ENCODE measurements at places on chromosomes 6 and 20. TPM values are rescaled to one million over a fixed set of nuclear protein-coding genes. Genes with fewer than 3 reads are reported as not detected.

CD2AP gene
- 20.4 TPM for total RNA-seq

COX4I2 gene
- total RNA-seq = not detected

RIPOR3 gene
- total RNA-seq = not detected

CST7 gene
- total RNA-seq = 1.0 TPM

SLC16A10 gene
- 5.2 TPM for total RNA-seq

DNA sequence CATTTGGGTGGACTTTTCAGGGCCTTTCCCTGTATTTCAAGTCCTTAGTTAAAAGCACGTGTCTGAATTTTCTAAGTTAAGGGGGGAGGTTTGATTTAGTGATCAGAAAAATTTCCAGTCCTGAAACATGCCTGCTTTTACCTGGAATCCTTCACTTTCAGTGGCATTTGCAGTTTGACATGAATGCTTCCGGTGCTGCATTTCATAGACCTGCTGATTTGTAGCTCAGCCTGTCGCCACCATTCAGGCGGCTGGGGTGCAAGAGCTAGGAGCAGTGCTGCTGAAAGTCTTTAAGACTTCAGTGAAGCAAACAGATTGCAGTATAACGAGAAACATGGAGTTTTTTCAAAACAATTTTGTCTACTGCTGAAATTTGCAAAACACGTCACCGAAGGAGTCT, 14.0 kb downstream of the RPS6KA2 start:
- no peak for DNase-seq

DNA sequence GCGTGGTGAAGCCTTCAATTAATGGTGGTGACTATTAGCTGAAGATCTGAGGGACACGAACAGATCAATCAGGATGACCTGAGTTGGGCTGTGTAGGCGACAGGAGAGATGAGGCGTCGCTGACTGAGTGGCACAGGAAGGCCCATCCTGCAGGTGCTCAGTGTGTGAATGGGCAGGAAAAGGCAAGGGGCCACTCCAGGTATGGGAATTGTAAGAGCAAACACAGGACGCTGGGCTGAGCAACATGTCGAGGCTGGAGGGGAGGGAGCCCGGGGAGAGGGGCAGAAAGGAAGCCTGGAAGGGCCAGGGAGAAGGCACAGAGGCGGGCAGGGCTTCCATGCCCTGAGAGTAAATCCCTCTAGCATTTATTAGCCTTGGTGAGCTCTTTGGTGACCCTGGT, 151.0 kb downstream of the VEGFA start:
- no peak for DNase-seq

GRCh38 chr20:53654932-53655624, 61.4 kb upstream of the ZNF217 start:
- DNase-seq = no peak

- peak; percentile 61 for DNase-seq
Observed at GRCh38 chr6:148747471-148748165, 788 bp downstream of the UST start.

- no peak for DNase-seq
Observed at GRCh38 chr20:31821427-31821826, 2.3 kb downstream of the MYLK2 start.

DNA sequence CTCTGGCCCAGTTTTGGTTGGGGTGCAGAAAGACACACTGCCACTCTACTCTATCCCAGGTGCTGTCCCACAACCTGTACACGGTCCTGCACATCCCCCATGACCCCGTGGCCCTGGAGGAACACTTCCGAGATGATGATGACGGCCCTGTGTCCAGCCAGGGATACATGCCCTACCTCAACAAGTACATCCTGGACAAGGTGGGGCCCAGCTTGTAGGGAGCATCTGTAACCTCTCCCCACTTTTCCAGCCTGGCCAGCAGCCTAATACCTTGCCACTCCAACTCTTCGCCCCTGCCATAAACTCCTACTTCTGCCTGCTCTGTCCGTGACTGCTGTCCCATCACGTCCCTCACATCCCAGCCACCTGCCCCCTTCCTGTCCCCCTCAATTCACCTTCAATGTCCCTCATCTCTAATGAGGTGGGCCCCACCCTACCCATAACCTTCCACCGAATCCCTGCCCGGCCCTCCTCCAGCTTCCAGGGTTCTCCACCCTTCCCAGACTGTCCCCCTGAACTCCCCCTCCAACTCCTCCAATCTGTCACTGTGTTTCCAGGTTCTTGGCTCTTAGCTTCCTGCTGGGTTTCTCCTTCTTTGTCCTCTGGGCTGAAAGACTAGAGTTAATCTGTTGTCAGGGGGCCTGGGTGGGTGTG, 12.1 kb downstream of the DEF6 start:
- DNase-seq = no peak

- no peak for DNase-seq
Observed at GRCh38 chr20:53419693-53420460, 173.8 kb downstream of the ZNF217 start.

- no peak for DNase-seq
Observed at GRCh38 chr6:56744528-56744927, 101.8 kb upstream of the DST start.

GRCh38 chr20:53829724-53830521, 236.3 kb upstream of the ZNF217 start:
- DNase-seq = peak; percentile 50
